Thymus (tissue), 14 donors: ENCODE measurements at places on chromosomes 7 and 10. TPM values are rescaled to one million over a fixed set of nuclear protein-coding genes. Genes with fewer than 3 reads are reported as not detected.

Gene ADAP1
- 6.2 TPM for total RNA-seq

Gene ADAM12
- 4.6 TPM for total RNA-seq

Gene FOXI2
- total RNA-seq: 0.05 TPM

Gene NUTM2A
- 0.42 TPM for total RNA-seq

Gene HELLS
- 46.0 TPM for total RNA-seq

Gene CNPY4
- total RNA-seq: 27.9 TPM

Gene C10orf53
- not detected for total RNA-seq

DNA sequence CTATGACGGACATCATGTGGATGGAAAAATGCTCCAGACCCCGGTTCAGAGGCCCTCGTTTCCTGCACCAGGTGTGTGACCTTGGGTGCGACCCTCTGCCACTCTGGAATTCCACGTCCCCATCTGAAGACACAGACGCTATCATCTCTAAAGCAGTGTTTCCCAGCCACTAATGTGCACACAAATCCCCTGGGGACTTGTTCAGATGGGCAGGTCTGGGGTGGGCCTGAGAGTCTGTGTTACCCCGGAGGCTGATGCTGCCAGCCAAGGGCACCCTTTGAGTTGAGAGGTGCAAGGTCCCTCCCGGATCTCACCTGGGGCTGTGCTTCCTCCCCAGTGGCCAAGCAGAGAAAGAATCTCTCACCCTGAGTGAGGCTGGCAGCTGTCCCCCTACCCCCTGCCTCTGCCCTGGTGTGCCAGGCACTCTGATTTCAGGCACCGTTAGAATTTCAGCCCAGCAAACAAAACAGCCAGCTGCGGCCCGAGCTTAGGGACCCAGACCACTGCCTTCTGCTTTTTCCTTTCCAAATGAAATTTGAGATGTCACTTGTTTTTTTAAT lies 90.0 kb downstream of the SLIT1 start:
- no peak for DNase-seq
- H3K27ac ChIP-seq: no peak overlapping the region
- no peaks in the 10 kb centered on the region for H3K4me1 ChIP-seq
- H3K4me3 ChIP-seq: no peak overlapping the region
- no peaks in the 10 kb centered on the region for H3K36me3 ChIP-seq
- H3K27me3 ChIP-seq: no peaks in the 10 kb centered on the region

DNA sequence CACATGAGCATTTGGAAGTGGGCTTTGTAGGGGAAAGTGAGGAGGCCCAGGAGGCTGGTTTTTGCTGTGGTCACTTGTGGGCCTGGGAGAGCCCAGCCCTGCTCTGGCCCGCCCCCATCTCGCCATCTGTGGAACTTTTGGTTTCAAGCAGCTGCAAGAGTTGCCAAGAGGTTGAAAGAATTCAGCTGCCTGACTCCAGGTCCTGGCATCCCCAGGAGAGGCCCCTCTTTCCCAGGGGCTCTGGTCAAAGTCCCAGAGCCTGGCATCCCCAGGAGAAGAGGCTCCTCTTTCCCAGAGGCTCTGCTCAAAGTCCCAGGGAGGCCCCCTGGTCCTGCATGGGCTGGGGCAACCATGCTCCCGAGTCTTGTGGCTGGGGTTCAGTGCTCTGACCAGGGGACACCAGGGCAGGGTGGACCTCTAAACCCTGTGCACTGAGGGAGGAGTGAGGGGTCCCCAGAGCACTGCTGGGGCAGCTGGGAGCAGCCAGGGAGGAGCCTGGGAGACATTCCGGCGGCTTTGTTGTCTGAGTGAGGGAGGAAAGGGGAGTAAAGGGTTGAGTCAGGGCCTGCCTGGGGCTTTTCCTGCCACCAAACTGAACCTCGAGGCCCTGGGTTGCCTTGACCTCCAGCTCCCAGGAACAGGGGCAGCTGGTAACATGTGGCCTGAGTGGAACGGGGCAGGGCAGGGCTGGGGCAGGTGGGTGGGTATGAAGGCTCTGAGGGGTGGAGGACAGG lies 27.7 kb upstream of the CSGALNACT2 start:
- H3K4me3 ChIP-seq: no peak overlapping the region
- DNase-seq: no peak
- peaks cover 7% of the 10 kb centered on the region for H3K4me1 ChIP-seq
- no peaks in the 10 kb centered on the region for H3K36me3 ChIP-seq
- H3K27me3 ChIP-seq: no peaks in the 10 kb centered on the region
- no peak overlapping the region for H3K27ac ChIP-seq

DNA sequence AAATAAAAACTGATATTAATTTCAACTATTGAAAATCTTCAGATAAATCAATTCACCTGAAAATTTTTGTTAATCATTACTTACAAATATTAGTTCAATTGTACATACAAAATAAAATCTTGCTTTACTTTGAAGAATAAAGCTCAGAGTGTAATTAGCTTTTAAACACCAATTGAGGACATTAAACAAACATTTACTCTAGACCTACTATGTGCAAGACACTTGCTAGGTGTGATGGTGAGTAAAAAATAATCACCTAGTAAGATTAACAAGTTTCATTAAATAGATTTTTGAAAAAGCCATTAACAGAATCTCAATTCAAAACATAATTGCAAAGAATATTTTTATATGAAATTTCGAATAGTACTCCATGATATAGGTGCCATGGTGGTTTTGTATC lies 3.9 kb upstream of the MLLT10 start:
- no peak overlapping the region for H3K4me3 ChIP-seq
- no peaks in the 10 kb centered on the region for H3K27me3 ChIP-seq
- H3K27ac ChIP-seq: no peak overlapping the region
- no peaks in the 10 kb centered on the region for H3K36me3 ChIP-seq
- peaks cover 4% of the 10 kb centered on the region for H3K4me1 ChIP-seq

DNA sequence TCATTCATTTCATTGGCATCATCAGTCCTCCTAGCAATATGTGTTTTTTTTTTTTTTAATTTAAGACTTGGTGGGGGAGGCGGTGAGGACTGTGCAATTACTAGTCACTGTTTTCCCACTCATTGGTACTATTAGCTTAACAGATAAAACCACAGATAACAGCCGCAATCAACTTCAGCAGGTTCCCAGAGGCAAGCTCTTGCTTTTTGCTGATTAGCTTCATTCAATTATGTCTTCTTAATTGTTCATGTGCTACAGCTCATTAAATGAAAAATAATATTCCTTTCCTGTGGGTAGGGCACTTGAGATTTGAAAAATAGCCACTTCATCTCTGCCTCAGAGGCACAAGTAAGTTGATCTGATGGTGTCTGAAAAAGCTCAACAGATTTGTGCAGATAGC lies 215.5 kb downstream of the PCDH15 start:
- no peak for DNase-seq
- H3K27ac ChIP-seq: no peak overlapping the region
- H3K4me1 ChIP-seq: no peaks in the 10 kb centered on the region
- no peaks in the 10 kb centered on the region for H3K36me3 ChIP-seq
- no peak overlapping the region for H3K4me3 ChIP-seq
- H3K27me3 ChIP-seq: no peaks in the 10 kb centered on the region

DNA sequence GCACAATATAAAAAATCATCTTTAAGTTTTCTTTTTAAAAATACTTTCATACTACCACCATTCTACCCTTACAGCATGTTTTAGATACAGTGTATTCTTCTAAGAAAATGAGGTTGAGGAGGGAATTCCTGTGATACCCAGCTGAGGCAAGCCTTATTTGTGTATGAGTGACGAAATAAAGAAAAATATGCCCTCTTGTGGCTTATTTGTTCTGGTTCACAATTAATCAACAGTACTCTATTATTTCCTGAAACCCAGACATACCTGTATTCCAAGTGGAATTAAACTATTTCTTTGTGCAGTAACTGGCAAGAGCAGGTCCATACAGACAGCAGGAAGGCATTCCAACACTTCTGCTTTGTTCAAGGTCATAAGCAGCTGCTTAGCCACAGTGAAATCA lies 4.5 kb upstream of the SEMA3D start:
- no peaks in the 10 kb centered on the region for H3K4me1 ChIP-seq
- no peak for DNase-seq
- H3K36me3 ChIP-seq: no peaks in the 10 kb centered on the region
- no peak overlapping the region for H3K27ac ChIP-seq
- H3K27me3 ChIP-seq: peaks cover 10% of the 10 kb centered on the region

- DNase-seq: no peak
- H3K27ac ChIP-seq: no peak overlapping the region
- no peak overlapping the region for H3K4me3 ChIP-seq
- H3K27me3 ChIP-seq: no peaks in the 10 kb centered on the region
These were observed 57.4 kb upstream of the CASD1 start for GRCh38 chr7:94452239-94452638.

DNA sequence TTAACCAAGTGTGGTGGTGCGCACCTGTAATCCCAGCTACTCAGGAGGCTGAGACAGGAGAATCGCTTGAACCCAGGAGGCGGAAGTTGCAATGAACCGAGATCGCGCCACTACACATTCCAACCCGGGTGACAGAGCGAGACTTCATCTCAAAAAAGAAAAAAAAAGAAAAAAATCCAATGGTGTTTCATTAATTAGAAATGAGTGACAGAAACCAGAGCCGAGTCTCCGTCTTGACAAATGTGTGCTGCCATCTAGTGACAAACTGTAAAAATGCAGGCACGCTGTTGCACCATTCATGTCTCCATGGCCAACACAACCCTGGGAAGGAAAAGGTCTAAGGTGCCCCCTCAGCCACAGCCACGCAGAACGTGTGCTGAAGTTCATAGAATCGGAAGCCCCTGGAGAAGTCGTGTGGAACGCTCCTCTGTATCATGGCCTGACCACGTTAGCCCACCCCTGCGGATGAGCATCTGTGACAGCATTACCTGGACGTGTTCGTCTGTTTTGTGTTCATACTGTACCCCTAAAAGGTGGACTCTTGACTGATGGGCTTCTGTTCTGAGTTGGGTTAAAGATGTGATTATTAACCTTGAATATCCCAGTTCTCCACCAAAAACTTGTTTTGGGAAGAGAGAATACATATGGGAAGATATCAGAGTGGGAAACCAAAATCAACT lies 94.9 kb downstream of the LYZL2 start:
- H3K4me1 ChIP-seq: peaks cover 4% of the 10 kb centered on the region
- peak; percentile 44 for DNase-seq
- no peaks in the 10 kb centered on the region for H3K36me3 ChIP-seq
- H3K27me3 ChIP-seq: no peaks in the 10 kb centered on the region

DNA sequence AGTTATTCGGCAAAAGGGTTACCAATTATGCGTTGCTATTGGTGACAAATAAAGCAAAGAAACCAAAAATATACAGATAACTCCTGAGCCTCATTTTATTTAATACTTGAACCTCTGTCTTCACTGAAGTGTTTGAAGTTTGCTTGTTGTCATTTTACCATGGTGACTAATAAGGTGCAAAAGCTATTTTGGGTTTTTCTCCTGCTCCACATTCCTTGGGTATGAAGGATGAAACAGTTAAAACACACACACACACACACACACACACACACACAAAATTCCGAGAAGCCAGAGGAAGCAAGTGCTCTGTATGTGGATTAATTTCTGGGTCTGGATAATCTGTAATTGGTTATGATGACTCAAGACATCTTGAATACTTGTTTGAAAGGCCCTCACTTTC lies 246.5 kb downstream of the COBL start:
- H3K4me1 ChIP-seq: no peaks in the 10 kb centered on the region
- H3K27ac ChIP-seq: no peak overlapping the region
- no peaks in the 10 kb centered on the region for H3K27me3 ChIP-seq
- DNase-seq: no peak

DNA sequence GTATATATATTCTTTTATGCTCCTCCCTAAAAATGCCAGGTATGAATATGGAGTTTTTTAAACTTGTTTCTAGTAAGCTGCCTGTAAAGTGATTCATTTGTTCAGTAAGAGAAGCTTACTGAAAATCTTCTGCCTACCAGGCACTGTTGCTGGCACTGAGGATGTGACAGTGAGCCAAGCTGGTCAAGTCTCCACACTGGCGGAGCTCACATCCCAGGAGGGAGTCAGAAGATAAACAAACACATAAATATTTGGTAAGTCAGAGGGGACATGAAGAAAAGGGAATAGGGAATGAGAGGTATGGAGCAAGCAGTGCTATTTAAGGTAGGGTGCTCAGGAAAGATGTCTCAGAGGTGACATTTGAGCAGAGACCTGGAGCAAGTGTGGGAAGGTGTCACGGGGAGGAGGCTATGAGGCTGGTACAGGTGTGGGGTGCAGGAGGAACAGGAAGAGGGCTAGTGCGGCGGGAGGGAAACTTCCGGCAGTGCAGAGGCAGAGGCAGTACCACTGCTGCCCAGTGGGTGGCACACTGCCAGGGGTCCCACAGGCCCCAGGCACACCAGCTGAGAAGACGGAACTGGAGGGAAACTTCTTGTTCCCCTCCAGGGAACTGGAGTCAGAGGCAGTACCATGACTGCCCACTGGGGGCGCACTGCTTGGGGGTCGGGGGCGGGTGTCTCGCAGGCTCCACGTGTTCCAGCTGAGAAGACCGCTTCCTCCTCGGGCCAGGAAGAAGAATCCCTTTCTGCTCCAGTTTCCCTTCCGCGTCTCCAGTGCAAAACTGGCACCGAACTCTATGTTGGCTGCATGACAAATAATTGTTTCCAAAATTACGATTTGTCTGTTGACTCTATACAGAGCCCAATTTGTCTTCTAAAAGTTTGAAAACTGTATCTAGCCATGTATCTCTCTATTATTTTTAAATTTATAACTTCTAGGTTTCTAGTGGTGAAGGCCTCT lies 161.0 kb downstream of the TEX36 start:
- DNase-seq: no peak
- no peaks in the 10 kb centered on the region for H3K36me3 ChIP-seq
- H3K4me3 ChIP-seq: no peak overlapping the region
- H3K27ac ChIP-seq: no peak overlapping the region
- no peaks in the 10 kb centered on the region for H3K27me3 ChIP-seq

GRCh38 chr7:159142730-159143129 lies 1.9 kb downstream of the VIPR2 start:
- peaks cover 23% of the 10 kb centered on the region for H3K4me1 ChIP-seq
- no peaks in the 10 kb centered on the region for H3K27me3 ChIP-seq
- H3K36me3 ChIP-seq: peaks cover 35% of the 10 kb centered on the region
- no peak overlapping the region for H3K27ac ChIP-seq
- no peak for DNase-seq

DNA sequence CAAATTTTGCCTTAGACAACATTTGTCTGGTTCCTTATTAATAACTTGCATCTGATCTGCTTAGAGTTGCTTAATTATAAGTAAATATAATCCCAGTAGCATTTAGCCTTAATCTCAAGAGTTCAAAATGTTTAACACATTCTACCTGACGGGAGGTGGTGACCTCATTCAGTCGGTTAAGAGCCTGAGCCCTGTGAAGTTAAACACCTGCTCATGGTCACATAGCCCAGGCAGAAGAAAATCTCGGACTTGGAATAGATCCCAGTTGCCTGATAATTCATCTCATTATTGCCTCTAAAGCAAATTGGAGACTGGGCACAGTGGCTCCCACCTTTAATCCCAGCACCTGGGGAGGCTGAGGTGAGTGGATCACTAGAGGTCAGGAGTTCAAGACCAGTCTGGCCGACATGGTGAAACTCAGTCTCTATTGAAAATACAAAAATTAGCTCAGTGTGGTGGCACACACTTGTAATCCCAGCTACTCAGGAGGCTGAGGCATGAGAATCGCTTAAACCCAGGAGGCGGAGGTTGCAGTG lies 18.6 kb upstream of the ASCC1 start:
- no peak for DNase-seq
- H3K36me3 ChIP-seq: peaks cover 67% of the 10 kb centered on the region
- no peak overlapping the region for H3K4me3 ChIP-seq
- H3K27ac ChIP-seq: no peak overlapping the region

GRCh38 chr7:159118623-159119022 lies 26.0 kb downstream of the VIPR2 start:
- no peak overlapping the region for H3K4me3 ChIP-seq
- peaks cover 9% of the 10 kb centered on the region for H3K36me3 ChIP-seq
- H3K27me3 ChIP-seq: no peaks in the 10 kb centered on the region
- no peak for DNase-seq
- H3K4me1 ChIP-seq: peaks cover 43% of the 10 kb centered on the region

GRCh38 chr10:118332236-118332635 lies 9.9 kb downstream of the FAM204A start:
- H3K36me3 ChIP-seq: peaks cover 57% of the 10 kb centered on the region
- no peak overlapping the region for H3K4me3 ChIP-seq
- H3K27ac ChIP-seq: no peak overlapping the region
- H3K27me3 ChIP-seq: no peaks in the 10 kb centered on the region
- no peak for DNase-seq
